Right atrium auricular region (tissue), 2 donors: ENCODE measurements at places on chromosomes 4 and X.

- no peaks in the 10 kb centered on the region for H3K27me3 ChIP-seq
- no peaks in the 10 kb centered on the region for H3K36me3 ChIP-seq
- DNase-seq, result no peak
- H3K27ac ChIP-seq, result no peak overlapping the region
These were observed 162.7 kb upstream of the GALNTL6 start for GRCh38 chr4:171650543-171650942.

DNA sequence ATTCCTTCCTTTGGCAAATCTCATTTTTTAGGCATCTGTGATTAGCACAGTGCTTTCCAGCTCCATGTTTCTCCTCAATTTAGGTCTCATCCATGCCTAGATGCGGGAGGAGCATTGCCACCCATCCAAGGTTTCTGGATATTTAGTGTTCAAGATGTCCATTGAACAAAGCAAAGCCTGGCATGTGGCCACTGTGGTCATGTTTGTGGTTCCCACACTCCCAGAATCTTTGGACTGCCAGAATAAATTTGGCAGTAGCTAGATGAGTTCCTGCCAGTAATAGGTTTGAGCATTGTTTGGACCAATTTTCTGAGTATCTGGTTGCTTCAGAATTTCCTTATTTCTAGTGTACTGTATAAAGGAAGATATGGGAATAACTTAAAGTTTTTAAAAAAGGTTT is 1124.1 kb downstream of the ADGRL3 start:
- H3K27ac ChIP-seq, result no peak overlapping the region
- H3K36me3 ChIP-seq, result no peaks in the 10 kb centered on the region
- H3K4me3 ChIP-seq, result no peak overlapping the region
- no peaks in the 10 kb centered on the region for H3K4me1 ChIP-seq
- H3K27me3 ChIP-seq, result no peaks in the 10 kb centered on the region
- no peak for DNase-seq

- H3K4me1 ChIP-seq, result no peaks in the 10 kb centered on the region
- H3K36me3 ChIP-seq, result no peaks in the 10 kb centered on the region
- no peak for DNase-seq
These were observed 1004.7 kb upstream of the LCORL start for GRCh38 chr4:19026281-19026680.

- peak within 1 kb of the TSS; percentile 90 for H3K4me3 ChIP-seq
- peak within 1 kb of the TSS; percentile 99 for H3K27ac ChIP-seq
- H3K4me1 ChIP-seq, result peaks cover 16% of the 10 kb centered on the region
- peak; percentile 84 for DNase-seq
- no peaks in the 10 kb centered on the region for H3K27me3 ChIP-seq
These were observed at the start of gene PDLIM3 for GRCh38 chr4:185534866-185535611. Gene PDLIM3, minus strand, starts transcription at chr4:185535507. Its CDS starts 73 bp downstream, at chr4:185535434.
